ENCODE measurements at places on chromosomes 3 and 15. TPM values are rescaled to one million over a fixed set of nuclear protein-coding genes. Genes with fewer than 3 reads are reported as not detected.
A peak's percentile ranks its signal among the peaks of the same experiment; 100 is the strongest.

DNA sequence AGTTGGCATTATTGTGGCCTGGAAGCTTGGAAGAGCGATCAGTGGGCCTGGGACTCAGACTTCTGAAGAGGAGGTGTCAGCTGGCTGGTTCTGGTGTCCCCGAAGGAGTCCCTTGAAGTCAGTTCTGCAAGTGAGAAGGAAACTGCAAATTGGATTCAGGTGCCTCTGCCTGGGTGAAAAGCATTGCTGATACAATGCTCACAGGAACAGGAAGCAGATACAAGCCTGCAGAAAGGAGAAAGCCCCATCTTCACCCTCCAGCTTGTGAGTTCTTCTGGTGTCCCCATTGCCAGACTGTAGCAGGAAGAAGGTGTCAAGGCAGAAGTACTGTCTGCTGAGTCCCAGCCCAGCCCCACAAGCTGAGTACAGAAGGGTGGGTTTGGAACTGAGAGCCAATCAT is 271.3 kb downstream of the PLOD2 start:
- DNase-seq: no peak

DNA sequence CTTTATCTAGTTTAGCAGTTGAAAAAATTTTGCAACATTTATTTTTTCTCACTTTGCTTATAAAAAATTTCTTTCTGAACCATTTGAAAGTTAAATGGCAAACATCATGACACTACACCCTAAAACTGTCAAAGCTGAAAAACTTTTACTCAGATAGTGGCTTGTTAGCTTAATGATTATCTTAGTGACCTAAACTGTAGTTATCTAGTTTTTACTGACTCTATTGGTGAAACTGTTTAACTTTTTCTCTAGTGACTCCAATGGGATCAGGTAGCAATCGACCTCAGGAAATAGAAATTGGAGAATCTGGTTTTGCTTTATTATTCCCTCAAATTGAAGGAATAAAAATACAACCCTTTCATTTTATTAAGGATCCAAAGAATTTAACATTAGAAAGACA is 13.3 kb downstream of the FBXO22 start:
- no peak for DNase-seq

DNA sequence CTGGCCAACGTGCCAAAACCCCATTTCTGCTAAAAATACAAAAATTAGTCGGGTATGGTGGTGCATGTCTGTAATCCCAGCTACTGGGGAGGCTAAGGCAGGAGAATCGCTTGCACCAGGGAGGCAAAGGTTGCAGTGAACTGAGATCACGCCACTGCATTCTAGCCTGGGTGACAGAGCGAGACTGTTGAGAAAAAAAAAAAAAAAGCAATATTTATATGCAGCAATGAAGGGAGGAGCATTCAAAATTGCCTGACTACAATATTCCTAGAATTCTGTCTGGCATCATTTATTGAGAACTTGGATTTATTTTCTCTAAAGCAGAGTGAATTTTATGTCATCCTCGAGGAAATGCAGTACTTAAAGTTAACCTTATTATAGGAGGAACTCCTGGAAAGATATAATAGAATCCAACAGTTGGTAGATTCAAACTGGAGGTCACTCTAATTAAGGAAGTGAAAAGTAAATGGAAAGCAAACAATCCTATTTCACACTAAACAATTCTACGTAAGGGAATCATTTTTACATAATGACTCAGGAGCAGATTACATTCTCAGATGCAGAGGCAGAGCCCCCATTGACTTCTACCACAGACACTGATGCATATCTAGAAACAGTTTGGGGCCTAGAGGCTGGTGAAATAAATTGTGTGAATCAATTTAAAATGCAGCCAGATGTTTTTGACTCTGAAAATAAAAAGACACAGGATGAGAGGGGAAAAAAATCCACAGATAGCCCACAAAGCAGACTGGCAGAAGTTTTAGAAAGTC is 82.1 kb upstream of the FHIT start:
- DNase-seq: no peak

DNA sequence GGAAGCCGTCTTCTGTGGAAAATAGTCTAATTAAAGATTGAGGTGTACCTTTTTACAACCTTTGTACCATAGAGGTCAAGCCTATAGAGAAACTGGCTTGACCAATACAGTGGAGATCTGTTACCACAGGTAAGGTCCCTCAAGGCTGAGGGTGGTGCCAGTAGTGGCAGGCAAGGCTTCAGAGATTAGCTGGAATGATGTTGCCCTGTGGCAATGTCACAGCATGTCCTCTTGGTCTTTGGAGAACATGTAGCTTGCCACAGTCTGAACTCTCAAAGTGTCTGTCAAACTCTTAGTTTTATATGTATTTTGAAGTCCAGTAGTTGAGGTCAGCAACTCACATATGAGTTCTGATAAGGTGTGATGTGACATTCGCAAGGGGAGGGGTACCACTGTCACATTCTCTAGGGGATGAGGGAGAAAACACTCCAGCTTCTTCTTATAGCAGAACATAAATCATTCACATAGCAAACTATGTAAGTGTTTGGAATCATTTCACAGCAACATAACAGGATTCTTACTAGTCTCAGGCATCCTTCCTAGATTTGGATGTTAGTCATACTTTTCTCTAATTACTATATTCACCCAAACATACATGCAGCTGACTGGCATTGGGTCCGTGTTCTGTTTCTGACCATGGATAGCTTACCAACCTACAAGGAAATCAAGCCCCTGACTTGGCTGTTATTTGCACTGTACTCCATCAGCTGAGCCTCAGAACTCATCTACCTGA is 173.6 kb downstream of the UBE2E2 start:
- DNase-seq: no peak

GRCh38 chr3:140500473-140500872 is 177.4 kb upstream of the TRIM42 start:
- no peak for DNase-seq

DNA sequence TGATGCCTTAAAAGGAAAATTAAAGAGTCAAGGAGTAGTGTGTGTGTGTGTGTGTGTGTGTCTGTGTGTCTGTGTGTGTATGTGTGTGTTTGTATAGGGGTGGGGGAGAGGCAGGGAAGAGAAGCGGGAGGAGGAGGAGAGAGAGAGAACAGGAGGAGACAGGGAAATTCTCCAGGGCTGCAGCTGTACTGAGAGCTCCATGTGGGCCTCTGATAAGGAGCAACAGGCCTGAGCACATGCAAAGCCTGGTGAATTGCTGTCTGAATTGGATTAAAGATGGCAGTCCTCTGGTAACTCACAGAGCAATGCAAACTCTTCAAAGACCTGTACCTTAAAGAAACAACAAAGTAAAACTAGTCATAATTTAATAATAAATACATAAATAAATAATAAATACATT is 70.6 kb downstream of the SEMA6D start:
- DNase-seq: no peak

DNA sequence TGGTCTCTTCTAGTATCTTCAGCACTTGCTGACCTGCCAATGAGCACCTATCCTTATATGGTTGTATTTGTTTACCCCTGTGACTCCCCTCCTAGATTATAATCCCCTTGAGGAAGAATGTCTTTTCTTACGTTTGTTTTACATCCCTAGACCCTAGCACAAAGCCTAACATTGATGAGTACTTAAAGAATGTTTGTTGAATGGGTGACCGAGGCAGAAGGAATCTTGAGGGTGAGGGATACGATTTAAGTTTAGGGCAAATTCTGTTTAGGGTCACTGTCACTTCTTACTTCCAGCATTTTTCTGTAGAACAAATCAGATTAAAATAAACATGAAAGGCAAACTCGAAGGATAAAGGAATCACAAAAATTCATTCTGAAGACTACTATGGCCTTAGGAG is 80.9 kb upstream of the FAM98B start:
- no peak for DNase-seq

Gene CLRN1
- not detected for polyA plus RNA-seq

Gene ITPKA
- 1.8 TPM for polyA plus RNA-seq

Gene P3H2
- polyA plus RNA-seq: 9.7 TPM

- DNase-seq: no peak
These were observed 87.5 kb upstream of the MELTF start for GRCh38 chr3:197117114-197117513.

Gene TEX264
- 45.5 TPM for polyA plus RNA-seq

GRCh38 chr15:89674526-89674925 is 4.6 kb downstream of the PLIN1 start:
- DNase-seq: no peak

Gene MSL2
- polyA plus RNA-seq: 26.2 TPM

GRCh38 chr15:51579012-51579411 is 43.6 kb downstream of the DMXL2 start:
- DNase-seq: no peak

Gene POLQ
- 3.1 TPM for polyA plus RNA-seq

- no peak for DNase-seq
These were observed 159.5 kb downstream of the SQOR start for GRCh38 chr15:45794304-45794703.

- DNase-seq: peak; percentile 91
These were observed at the start of gene B4GALT4 for GRCh38 chr3:119240591-119241434. B4GALT4 (minus strand) TSS chr3:119240878; CDS start chr3:119230099, 10,779 bp downstream.

Gene SLITRK3
- polyA plus RNA-seq: 21.0 TPM

- DNase-seq: no peak
These were observed 46.1 kb downstream of the FBLN2 start for GRCh38 chr3:13594991-13595421.

GRCh38 chr3:173066044-173067004 is 74.7 kb downstream of the SPATA16 start:
- DNase-seq: no peak

GRCh38 chr15:48391950-48392349 is 60.7 kb downstream of the DUT start:
- DNase-seq: no peak

DNA sequence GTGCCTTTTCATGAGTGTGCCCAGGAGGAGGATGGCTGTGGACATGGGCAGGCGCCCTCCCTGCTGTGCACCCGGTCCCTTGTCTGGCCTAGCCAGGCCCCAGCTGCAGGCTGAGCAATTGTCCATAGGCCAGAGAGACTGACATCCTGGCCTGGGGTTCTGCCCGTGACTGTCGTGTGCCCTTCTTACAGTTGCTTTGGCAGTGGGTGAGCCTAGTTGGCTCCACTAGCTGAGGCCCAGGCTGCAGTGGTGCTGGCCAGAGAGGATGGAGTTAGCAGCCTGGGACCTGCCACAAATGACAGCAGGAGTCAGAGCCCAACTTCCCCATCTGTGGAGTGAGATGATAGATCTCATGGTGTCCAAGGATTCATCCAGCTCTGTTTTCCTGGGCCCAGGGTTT is 9.0 kb upstream of the CHRNB4 start:
- DNase-seq: no peak

DNA sequence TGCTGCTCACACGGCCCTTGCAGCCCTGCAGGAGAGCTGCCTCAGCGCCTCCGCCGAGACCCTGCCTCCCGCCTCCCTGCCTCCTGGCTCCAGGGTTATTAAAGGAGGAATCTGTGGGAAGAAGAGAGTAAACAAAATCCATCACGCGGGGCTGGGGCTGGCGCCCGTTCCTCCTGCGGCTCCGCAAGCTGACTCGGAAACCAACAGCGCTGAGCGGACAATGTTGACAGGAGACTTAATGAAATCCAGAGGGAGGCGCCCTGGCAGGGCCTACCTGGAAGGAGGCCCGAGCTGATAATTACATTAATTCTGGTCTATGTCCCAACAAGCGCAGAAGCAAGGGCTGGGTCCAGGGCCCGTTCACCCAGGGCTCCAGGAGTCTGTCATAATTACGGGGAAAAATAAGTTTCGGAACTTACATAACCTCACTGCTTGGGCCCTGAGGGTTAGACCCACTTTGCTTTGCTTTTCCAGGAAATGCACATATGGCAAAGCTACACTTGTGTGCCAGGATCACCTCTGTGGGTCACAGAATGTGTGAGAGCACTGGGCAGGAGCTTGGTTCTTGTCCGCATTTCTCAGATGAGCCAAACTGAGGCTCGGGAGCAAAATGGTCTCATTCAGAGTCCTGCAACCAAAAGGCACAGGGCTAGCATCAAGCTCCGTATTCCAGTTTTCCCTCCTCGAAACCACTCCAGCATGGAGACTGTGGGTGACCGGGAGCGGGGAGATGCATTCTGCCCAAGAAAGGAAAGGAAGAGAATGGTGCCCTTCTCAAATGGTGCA is 43.8 kb upstream of the SLC6A6 start:
- DNase-seq: no peak

Gene HGD
- polyA plus RNA-seq: 0.98 TPM

GRCh38 chr3:196756732-196757131 is 17.1 kb downstream of the PAK2 start:
- DNase-seq: no peak

Gene FHIT
- 11.3 TPM for polyA plus RNA-seq

Gene FGD5
- polyA plus RNA-seq: 14.3 TPM

Gene LSAMP
- polyA plus RNA-seq: 174 TPM

Gene MST1R
- 2.5 TPM for polyA plus RNA-seq
